Sigmoid colon (tissue), 7 donors: ENCODE measurements at places on chromosomes 7 and 10. TPM values are rescaled to one million over a fixed set of nuclear protein-coding genes. Genes with fewer than 3 reads are reported as not detected.

ECD gene
- polyA plus RNA-seq: 7.6 TPM

HHEX gene
- 6.6 TPM for polyA plus RNA-seq

VOPP1 gene
- 59.5 TPM for polyA plus RNA-seq

EBLN1 gene
- polyA plus RNA-seq: not detected

SLC16A9 gene
- 8.4 TPM for polyA plus RNA-seq

LIPM gene
- not detected for polyA plus RNA-seq

CALML5 gene
- not detected for polyA plus RNA-seq

MIOS gene
- 15.6 TPM for polyA plus RNA-seq

CLRN3 gene
- polyA plus RNA-seq: 37.8 TPM

CUEDC2 gene
- 30.0 TPM for polyA plus RNA-seq

ASZ1 gene
- polyA plus RNA-seq: not detected

RASSF4 gene
- polyA plus RNA-seq: 23.2 TPM

CADPS2 gene
- 5.4 TPM for polyA plus RNA-seq

SLC13A1 gene
- 0.23 TPM for polyA plus RNA-seq

NRAP gene
- 0.41 TPM for polyA plus RNA-seq

CAPZA2 gene
- polyA plus RNA-seq: 134 TPM

LRRC17 gene
- polyA plus RNA-seq: 0.58 TPM
